Fibroblast of gingiva (primary cell): ENCODE measurements at places on chromosomes 6 and 20.
A peak's percentile ranks its signal among the peaks of the same experiment; 100 is the strongest.

GRCh38 chr20:61573415-61574305, 321.6 kb downstream of the CDH4 start:
- DNase-seq = no peak

- peak; percentile 91 for DNase-seq
These were observed 35.8 kb downstream of the NEDD9 start for GRCh38 chr6:11196511-11197174.

DNA sequence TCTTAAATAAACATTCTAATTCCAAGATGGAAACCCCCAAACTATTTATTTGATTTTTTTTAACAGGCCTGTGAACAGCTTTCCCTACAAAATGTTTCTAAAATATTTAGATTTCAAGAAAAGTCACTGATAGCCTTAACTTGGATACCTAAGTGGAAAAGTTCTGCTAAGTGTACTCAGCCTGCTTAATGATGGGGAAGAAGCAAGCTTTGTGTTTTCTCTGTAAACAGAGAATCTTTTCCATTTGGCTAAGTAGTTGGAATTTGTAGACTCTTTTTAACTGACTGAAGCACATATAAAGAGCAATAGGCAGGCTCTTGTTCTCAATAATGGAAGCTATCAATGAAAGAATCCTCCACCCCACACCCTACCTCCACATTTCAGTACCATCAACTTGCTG, 108.2 kb downstream of the KIF6 start:
- no peak for DNase-seq

GRCh38 chr6:54646951-54647664, 199.5 kb upstream of the FAM83B start:
- DNase-seq = no peak

- DNase-seq = no peak
These were observed 44.5 kb downstream of the ATG5 start for GRCh38 chr6:106281088-106281487.

GRCh38 chr20:54525916-54526590, 50.7 kb downstream of the DOK5 start:
- no peak for DNase-seq

DNA sequence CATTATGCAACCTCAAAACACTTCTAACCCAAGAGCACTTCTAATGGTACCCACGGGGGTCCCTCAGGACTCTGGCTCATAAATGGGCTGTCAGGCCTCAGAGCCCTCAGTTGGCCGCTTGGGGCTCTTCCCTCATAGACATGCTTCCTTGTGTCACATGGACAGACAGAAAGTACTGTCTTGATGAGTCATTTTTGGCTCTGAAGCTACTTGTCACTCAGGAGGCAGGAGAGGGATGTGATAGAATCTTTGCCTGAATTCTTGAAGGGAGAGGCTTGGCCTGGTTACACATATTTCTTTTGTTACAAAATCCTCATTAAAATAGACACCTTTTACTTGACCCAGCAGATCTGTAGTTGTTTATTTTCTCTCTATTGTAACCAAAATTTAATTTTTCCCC, 15.1 kb upstream of the EDN1 start:
- DNase-seq = no peak

DNA sequence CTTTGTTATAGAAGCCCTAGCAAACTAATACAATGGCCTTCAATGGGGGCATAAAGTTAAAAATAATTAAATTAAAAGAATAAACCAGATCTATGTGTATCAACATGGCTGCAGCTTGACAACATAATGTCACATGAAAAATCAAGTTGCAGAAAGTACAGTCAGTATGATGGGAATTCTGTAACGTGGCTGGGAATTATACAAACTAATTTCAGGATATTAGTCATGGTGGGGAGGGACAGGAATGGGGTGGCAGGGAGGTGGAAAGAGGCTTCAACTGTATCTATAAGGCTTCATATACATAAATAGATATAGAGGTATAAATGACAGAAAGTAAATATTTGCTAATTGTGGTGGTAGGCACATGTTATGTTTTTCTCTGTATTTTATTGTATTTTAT, 107.1 kb downstream of the UNC5CL start:
- DNase-seq = no peak

DNA sequence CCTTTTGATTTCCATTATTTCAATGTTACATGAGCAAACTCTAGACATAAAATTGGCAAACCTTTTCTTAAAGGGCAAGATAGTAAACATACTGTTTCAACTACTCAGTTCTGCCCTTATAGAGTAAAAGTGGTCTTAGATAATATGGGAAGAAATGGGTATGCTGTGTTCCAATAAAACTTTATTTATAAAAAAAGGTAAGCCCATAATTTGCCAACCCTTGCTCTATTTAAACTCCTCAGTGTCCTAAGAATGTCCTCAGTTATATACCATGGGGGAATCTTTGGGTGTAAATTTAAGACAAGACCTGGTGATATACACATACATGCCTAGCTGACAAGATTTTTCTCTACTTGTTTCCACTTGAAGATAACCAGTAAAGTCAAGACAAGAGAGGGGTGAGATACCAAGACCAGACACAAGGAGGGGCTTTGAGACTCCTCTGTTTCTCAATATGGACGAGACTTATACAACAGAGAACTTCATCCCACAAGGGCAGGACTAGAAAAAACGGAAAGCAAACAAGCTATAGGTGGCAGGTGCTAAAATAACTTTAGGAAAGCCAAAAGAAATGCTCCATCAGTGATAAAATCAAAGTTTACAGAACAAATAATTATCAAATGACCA, 10.5 kb downstream of the SNX3 start:
- no peak for DNase-seq

DNA sequence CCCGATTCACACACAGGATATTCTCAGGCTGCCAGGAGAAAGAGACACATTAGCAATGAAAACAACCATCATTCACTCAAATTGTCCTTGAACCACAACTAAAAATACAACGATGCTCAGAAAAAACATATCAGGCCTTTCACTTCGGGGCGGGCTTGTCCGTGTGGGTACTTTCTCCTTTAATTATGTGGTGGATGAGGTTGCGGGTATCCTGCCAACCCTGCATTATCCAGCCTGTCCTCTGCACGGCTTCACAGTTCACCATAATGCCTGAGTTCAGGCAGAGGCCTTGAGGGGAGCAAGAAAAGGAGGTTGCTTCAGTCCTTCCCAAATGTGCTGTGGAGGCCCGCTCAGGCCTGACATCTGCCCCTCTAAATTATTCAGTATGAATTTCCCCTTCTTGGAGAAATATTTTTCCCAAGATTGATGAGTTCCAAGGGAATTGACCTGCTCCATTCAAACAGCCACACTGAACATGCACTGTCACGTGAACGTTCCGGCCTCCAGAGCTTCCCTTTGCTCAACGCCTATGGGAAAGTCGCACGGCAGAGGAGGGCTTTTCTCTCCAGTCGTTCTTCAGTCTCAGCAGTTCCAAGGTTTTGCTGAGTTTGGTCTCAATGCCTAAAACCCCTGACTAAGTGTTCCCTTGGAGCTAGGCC, 70.3 kb downstream of the MYLK4 start:
- no peak for DNase-seq

DNA sequence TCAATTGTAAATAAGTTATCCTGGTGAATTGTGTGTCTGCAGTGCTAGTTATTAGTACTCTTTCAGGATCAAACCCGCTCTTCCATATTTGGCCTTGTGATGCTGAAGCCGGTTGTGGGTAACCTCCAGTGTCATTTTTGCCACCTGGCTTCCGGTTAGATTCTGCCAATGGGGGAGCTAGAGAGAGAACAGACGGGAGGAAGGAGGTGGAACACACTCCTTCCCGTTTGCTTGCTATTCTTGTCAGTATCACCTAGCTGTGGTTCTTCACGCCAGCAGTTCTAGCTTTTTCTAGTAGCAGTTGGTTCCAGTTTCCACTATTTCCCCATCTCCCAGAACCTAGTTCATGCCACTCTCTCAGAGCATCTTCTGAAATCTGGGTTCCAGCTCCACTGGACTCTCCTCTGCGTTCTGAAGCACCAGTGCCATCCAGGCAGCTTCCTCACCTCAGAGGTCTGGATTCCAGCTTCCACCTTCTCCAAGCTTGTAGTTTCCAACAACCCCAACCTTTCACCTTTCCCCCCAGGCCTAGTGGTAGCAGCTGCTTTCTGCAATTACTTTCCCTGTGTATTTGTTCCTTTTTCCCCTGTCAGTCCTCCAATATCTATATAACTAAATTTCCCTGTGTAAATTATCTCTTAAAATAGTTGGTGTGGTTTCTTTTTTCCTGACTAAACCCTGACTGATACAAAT, 46.9 kb upstream of the LOC128125822 start:
- DNase-seq = no peak

DNA sequence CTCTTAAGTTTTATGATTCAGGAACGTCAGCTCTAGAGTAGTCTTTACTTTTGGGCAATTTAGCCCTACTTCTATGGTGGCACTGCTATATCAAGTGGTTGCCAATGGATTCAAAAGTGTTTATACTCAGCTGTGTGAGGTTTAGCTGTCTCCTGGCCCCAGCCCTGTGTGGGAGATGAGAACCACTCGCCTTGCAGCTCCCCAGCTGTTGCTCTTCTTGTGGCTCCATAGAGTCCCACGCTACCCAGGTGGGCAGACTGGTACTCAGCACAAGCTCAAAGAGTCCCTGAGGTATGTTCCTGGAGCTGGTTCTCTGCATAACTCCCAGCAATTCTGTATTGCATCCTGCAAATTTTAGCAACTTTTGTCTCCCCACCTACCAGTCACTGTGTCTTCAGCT, 59.6 kb downstream of the C6orf118 start:
- DNase-seq = no peak

DNA sequence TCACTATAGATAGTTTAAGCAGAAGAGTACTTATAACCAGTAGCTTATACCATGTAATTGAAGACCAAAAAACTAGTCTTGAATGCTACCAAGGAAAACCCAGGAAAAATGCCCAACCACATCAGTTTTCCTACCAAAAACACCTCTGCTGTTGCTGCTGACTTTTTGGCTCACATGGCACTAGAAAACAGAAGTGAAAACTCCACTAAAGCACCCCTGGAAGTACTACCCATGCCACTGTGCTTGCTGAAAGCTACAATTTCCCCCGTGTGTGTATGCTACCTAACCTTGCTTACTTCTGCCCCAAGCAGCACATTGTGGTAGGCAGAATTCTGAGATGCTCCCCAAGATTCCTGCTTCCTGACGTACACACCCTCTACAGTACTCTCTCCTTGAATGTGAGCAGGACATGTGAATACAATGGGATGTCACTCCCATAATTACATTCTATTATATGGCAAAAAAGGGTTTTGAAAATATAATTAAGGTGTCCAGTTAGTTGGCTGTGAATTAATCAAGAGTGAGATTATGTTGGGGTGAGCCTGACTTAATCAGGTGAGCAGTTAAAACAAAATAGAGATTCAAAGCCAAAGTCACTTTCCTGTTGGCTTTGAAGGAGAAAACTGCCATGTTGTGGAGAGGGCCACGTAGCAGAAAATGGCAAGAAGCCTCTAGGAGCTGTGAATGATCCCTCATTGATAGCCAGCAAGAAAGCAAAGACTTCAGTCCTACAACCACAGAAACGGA, 209.8 kb upstream of the MARCKS start:
- DNase-seq = no peak

DNA sequence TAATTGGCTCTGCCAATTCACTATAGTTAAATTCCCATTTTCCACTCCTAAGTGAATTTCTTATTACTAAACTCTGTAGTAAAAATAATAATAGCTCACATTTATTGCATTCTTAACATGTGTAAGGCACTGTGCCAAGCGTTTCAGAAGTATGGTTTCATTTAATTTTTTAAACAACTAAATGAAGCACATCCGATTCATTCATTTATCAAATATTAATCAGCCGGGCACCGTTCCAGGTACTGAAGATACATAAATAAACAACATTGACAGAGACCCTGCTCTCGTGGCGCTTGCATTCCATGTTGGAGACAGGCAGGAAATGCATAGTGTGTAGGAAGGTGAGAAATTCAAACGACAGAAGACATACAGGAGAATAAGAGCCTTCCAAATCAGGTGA, 423.2 kb upstream of the JARID2 start:
- peak; percentile 69 for DNase-seq

DNA sequence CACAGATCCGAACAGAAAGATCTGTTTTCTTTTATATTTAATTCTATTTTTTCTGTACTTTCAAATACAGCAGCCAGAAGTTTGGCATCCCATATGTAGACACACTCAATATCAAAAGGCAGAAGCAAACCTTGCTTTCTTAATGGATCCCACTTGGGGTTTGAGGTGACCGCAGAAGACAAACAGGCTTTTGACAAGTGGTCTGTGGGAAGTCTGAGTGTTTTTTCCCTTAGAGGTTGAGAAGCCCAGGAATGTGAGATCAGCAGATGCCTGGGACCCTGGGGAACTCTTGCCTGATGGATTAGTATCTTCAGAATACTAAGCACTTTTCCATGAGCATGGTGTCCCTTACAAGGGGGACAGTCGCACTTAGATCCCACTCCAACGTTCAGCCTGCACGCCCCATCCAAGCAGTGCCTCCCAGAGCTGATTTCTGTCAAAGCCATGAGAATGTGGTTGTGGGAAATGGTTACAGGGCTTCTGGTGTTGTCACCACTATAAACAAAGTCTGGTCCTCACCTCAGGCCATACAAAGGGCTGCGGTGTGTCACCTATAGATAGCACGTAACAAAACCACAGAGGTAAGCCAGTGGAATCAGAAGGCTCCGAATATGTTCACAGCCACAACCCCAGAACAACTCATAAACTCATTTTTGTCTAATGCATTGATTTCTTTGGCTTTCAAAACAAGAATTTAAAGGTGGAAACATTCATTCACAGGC, 12.7 kb downstream of the IL17F start:
- DNase-seq = no peak

DNA sequence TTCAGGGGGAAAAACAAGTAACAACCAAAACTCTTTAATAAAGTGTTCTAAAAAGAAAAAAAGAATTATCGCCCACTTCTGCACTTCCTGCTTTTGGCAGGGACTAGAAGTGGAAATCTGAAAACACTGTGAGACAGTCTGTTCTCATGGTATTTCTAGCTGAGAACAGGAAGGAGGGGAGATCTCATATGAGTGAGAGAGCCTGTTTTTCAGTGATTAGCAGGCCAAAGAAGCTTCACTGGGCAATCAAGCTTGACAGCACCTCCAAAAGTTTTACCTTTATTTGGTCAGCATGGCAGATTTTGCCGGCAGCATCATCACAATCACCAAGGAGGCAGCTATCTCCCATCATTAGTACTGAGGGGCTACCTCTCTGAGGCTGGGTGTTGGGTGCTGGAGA, 79.5 kb upstream of the ATXN1 start:
- no peak for DNase-seq

- DNase-seq = no peak
These were observed 97.3 kb downstream of the CENPW start for GRCh38 chr6:126437205-126437604.

GRCh38 chr20:54643761-54644160, 168.4 kb downstream of the DOK5 start:
- DNase-seq = peak; percentile 66

GRCh38 chr6:93393554-93394074, 25.7 kb downstream of the EPHA7 start:
- no peak for DNase-seq

DNA sequence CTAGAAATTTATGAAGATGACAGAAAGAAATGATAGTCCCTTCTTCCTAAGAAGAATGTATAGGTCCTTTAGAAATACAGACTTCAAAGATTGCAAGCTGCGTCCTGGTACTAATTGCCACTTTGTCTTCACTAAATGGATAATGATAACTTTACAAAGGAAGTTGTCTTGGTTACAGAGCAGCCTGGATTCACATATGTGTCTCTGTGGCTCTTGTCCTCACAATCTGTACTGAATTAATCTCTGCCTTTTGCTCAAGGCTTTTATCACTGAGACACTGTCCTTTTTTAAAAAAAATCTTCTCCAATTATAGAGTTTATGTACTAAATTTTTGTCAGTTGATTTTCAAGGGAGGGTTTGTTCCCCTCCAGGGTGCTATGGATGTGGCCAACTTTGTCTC, 17.5 kb upstream of the MRAP2 start:
- no peak for DNase-seq
